ENCODE measurements at places on chromosomes 16 and 17. TPM values are rescaled to one million over a fixed set of nuclear protein-coding genes. Genes with fewer than 3 reads are reported as not detected.

Gene TERB1
- total RNA-seq = not detected

Gene WNT9B
- 0.15 TPM for total RNA-seq

Gene CALB2
- 1.7 TPM for total RNA-seq

Gene ALOX15
- 7.5 TPM for total RNA-seq

- H3K36me3 ChIP-seq = peaks cover 7% of the 10 kb centered on the region
- peak within 1 kb of the TSS; percentile 99 for H3K27ac ChIP-seq
- H3K4me1 ChIP-seq = peaks cover 9% of the 10 kb centered on the region
- peak; percentile 97 for DNase-seq
- no peaks in the 10 kb centered on the region for H3K27me3 ChIP-seq
These were observed at the start of gene NUP85 for GRCh38 chr17:75205037-75205792. TSS of gene NUP85 (plus strand) at chr17:75205679. CDS start at chr17:75205762, 83 bp downstream.

- H3K4me3 ChIP-seq = no peak overlapping the region
- H3K4me1 ChIP-seq = no peaks in the 10 kb centered on the region
- DNase-seq = peak; percentile 69
- no peaks in the 10 kb centered on the region for H3K27me3 ChIP-seq
- H3K27ac ChIP-seq = no peak overlapping the region
- H3K36me3 ChIP-seq = no peaks in the 10 kb centered on the region
These were observed 12.7 kb upstream of the FAM20A start for GRCh38 chr17:68613739-68614298.

DNA sequence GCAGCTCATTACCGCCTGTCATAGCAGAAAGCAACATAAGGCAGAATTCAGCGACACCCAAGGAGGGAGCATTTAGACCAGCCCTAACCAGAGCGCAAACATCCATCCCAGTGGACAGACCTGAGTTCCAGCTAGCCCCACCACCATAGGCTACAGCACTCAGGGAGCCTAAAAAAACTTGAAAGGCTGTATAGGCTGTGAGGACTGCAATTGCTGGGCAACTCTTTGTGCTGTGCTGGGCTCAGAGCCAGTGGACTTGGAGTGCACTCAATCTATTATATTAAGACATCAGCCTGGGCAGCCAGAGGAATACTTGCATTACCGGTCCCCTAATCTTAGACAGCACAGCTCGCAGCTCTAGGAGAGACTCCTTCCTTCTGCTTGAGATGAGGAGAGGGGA, 207.3 kb downstream of the KIF2B start:
- H3K36me3 ChIP-seq = no peaks in the 10 kb centered on the region
- peak; percentile 90 for DNase-seq
- H3K27ac ChIP-seq = no peak overlapping the region
- peaks cover 2% of the 10 kb centered on the region for H3K4me1 ChIP-seq

GRCh38 chr16:80580109-80580832, 39.5 kb downstream of the DYNLRB2 start:
- no peak overlapping the region for H3K27ac ChIP-seq
- no peaks in the 10 kb centered on the region for H3K36me3 ChIP-seq
- DNase-seq = no peak
- no peaks in the 10 kb centered on the region for H3K4me1 ChIP-seq
- no peak overlapping the region for H3K4me3 ChIP-seq

DNA sequence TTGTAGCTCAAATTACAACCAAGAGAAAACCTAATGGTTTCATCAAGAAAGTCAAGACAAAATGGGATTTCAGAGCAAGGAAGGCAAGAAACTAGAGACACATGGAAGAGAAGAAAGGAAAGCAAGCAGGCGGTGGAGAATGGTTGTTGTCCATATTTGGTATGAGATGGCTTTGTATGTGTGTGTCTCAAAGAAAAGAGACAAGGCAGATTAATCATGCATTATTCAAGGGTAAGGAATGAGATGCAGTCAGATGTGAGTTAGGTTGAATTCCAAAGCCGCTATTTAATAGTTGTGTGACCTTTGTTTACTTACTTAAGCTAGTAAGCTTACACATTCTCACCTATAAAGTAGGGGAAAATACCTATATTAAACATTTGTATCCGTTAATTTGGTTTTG, 1029.6 kb downstream of the CDH11 start:
- H3K4me1 ChIP-seq = no peaks in the 10 kb centered on the region
- no peaks in the 10 kb centered on the region for H3K27me3 ChIP-seq

DNA sequence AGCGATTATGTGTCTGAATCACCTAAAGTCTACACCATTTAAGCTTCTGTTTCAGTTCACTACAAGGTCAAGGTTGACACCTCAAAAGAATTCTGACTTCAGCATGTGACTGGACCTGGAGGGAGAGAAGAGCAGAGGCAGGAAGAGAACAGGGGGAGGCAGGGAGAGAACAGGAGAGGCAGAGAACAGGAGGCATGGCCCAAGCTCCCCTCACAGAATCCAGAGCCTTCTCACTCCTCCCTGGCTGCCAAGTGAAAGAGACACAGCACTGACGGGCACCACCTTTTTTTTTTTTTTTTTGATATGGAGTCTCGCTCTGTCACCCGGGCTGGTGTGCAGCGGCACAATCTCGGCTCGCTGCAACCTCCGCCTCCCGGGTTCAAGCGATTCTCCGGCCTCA, 11.4 kb downstream of the GGA2 start:
- no peak for DNase-seq
- no peaks in the 10 kb centered on the region for H3K27me3 ChIP-seq

DNA sequence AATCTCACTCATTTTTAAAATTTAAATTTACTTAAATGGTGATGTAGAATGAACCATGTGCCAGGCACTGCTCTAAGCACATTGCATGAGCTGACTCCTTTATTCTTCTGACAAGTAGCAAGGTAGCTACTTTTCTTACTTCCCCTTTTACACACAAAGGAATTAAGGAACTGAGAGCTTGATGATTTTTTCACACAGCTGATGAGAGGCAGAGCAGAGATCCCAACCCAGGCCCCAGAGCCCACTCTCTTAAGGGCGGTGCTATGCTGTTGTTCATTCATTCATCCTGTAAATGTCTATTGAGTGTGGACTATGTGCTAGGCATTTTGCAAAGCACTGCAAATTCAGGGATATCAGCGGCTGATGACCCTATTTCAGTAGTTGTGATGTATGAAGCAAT, 17.9 kb downstream of the SEC14L5 start:
- H3K27me3 ChIP-seq = no peaks in the 10 kb centered on the region
- H3K4me3 ChIP-seq = no peak overlapping the region
- H3K4me1 ChIP-seq = no peaks in the 10 kb centered on the region
- DNase-seq = no peak

- H3K4me1 ChIP-seq = peaks cover 3% of the 10 kb centered on the region
- DNase-seq = no peak
- peaks cover 13% of the 10 kb centered on the region for H3K36me3 ChIP-seq
- no peaks in the 10 kb centered on the region for H3K27me3 ChIP-seq
These were observed 825 bp downstream of the HEATR6 start for GRCh38 chr17:60077672-60078519.

- no peaks in the 10 kb centered on the region for H3K27me3 ChIP-seq
- H3K36me3 ChIP-seq = no peaks in the 10 kb centered on the region
- no peak overlapping the region for H3K4me3 ChIP-seq
- H3K4me1 ChIP-seq = no peaks in the 10 kb centered on the region
- no peak overlapping the region for H3K27ac ChIP-seq
These were observed 8.1 kb upstream of the DNASE1 start for GRCh38 chr16:3646348-3646920.

DNA sequence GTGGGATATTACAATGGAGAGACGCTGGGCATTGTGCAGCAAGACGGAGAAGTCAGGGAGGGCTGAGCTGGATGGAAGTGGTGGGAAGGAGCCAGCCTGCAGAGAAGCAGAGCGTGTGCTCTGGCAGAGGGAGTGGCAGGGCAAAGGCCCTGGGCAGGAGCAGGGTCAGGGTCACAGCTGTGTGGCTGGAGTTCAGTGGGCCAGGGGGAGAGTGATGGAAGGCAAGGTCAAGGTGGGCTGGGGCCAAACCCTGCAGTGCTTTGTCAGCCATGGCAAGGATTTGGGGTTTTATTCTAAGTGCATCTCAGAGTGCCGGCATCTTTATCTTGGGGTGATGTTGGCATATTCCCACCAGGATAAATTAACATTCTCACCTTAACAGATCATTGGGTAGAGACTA, 31.9 kb upstream of the C16orf78 start:
- no peak for DNase-seq
- H3K4me1 ChIP-seq = no peaks in the 10 kb centered on the region
- H3K36me3 ChIP-seq = no peaks in the 10 kb centered on the region
- no peaks in the 10 kb centered on the region for H3K27me3 ChIP-seq
- H3K4me3 ChIP-seq = no peak overlapping the region

DNA sequence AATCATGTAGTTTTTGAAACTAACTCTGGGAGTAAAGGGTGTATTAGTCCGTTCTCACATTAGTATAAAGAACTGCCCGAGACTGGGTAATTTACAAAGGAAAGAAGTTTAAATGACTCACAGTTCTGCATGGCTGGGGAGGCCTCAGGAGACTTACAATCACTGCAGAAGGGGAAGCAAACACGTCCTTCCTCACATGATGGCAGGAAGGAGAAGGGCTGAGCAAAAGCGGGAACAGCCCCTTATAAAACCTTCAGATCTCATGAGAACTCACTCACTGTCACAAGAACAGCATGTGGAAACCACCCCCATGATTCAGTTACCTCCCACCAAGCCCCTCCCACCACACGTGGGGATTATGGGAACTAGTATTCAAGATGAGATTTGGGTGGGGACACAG, 256.5 kb upstream of the TNRC6C start:
- no peak for DNase-seq
- no peak overlapping the region for H3K4me3 ChIP-seq
- no peaks in the 10 kb centered on the region for H3K27me3 ChIP-seq

DNA sequence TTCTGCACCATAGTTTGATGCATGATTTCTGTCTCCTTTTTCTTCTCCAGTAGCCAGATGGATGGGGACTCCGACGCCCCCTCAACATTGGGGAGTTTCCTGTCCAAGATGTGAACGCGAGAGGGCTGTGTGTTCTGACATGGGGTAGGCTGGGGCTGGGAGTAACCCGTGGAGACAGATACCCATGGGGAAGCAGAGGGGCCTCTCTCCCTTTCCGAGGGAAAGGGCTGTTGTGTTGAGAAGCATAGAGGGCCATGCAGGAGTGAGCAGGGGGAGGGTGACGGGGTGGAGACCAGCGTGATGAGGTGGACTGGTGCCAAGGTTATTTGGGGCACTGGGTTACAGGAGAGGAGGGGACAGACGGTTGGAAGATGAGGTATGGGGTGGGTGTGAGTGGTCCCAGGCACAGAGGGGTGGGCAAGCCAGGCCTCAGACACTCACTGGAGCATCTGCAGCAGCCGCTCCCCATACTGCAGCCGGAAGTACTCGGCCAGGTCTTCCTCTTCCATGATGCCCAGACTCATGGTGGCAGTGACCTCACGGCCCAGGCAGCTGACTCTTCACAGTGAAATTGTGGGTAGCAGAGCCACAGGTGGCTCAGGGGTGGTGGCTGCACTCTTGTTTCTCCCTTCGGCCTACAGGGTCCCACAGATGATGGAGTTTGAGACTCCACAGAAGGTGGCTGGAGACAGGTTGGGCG, 400 bp downstream of the CCDC42 start:
- H3K4me3 ChIP-seq = no peak overlapping the region
- H3K4me1 ChIP-seq = peaks cover 6% of the 10 kb centered on the region
- no peak overlapping the region for H3K27ac ChIP-seq
- no peak for DNase-seq
- no peaks in the 10 kb centered on the region for H3K36me3 ChIP-seq
- H3K27me3 ChIP-seq = no peaks in the 10 kb centered on the region

DNA sequence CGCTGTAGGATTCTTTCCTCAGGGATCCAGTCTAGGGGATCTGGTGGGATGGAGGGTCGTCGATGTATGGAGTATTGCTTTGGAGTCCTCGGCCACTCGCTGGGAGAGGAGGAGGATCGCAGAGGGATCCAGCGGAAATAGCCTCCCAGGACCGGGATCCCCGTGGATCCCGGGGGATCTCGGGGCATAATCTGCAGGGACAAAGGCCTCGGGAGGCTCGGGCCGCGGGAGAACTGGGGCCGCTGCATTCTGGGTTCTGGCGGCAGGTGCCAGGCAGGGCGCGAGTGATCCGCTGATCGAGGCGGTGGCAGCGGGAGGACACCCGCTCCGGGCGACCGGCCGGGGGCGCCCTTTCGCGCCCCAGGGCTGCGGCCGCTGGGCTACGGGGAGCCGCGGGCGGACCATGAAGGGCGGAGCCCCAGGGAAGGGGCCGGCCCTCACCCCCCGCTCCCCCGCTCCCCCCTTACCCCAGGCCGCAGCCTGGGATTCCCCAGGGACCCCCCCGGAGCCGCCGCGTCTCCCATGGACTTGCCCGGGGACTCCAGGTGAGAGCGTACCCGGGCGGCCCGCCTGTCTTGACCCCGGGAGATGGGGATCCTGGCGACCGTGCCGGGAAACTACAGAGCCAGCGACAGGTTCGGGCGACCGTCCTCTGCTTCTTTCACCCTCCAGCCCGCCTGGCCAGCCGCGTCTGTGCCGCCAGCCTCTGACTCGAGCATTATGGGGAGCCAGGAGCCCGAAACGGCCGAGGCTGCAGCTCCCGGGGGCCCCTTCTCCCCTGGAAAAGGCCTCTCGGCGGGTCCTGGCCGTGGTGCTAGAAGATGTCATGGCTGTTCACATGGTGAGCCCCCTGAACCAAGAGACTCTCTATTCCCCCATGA, 604 bp downstream of the PRR14 start:
- peak; percentile 59 for DNase-seq
- peaks cover 14% of the 10 kb centered on the region for H3K4me1 ChIP-seq
- peak overlapping the region; percentile 91 for H3K27ac ChIP-seq
- H3K36me3 ChIP-seq = peaks cover 12% of the 10 kb centered on the region

- no peaks in the 10 kb centered on the region for H3K27me3 ChIP-seq
- H3K4me1 ChIP-seq = peaks cover 4% of the 10 kb centered on the region
- no peak for DNase-seq
- peaks cover 23% of the 10 kb centered on the region for H3K36me3 ChIP-seq
- no peak overlapping the region for H3K27ac ChIP-seq
- no peak overlapping the region for H3K4me3 ChIP-seq
These were observed 2.5 kb downstream of the TAX1BP3 start for GRCh38 chr17:3665834-3666233.

DNA sequence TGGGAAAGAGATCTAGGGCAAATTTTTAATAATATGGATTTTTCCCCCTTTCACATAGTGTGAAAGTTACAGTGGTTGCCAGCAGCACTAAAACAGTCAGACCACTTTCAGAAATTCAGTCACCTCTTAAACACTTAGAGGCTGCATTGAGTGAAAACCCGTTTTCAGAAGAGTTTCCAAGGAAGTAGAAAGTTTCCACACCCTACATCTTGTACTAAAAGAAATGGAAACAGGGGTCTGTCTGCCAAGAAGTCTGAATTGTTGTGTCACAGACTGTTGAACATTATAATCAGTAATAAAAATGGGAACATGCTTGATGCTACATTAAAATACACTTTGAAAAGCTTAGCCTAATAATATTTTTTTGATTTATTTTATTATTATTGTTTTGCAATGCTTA, 278.9 kb upstream of the KCNJ16 start:
- peak; percentile 90 for DNase-seq
- no peaks in the 10 kb centered on the region for H3K36me3 ChIP-seq
- no peak overlapping the region for H3K27ac ChIP-seq
- H3K4me3 ChIP-seq = no peak overlapping the region
- no peaks in the 10 kb centered on the region for H3K4me1 ChIP-seq
- no peaks in the 10 kb centered on the region for H3K27me3 ChIP-seq

DNA sequence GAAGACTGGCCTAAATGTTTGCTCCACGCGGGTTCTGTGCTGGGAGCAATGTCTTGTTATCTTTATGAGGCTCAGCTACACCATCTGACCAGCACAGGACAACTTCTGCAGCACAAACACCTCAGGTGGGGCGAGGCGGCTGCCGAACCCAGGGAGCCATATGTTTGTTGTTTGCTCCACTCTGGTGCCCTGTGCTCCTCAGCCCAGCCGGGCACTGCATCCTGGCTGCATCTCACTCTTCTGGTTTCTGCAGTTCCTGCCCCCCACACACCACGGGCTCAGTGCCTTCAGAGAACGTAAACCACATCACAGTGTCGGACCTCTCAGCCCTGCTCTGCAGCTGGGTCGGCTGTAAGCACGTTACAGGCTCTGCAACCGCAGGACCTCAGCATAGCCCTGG, 32.4 kb downstream of the MXRA7 start:
- no peak overlapping the region for H3K4me3 ChIP-seq
- no peaks in the 10 kb centered on the region for H3K36me3 ChIP-seq
- no peak for DNase-seq
- no peaks in the 10 kb centered on the region for H3K27me3 ChIP-seq
- no peaks in the 10 kb centered on the region for H3K4me1 ChIP-seq

All from lung (tissue), 17 donors.